ENCODE measurements at places on chromosomes 11 and 22. TPM values are rescaled to one million over a fixed set of nuclear protein-coding genes. Genes with fewer than 3 reads are reported as not detected.

MLC1 gene
- total RNA-seq: 0.13 TPM

OR51B5 gene
- total RNA-seq: not detected

MS4A14 gene
- total RNA-seq: 1.6 TPM

PPP1R14B gene
- total RNA-seq: 92.9 TPM

RASL10A gene
- total RNA-seq: 1.6 TPM
